ENCODE measurements at places on chromosomes 12 and 14. TPM values are rescaled to one million over a fixed set of nuclear protein-coding genes. Genes with fewer than 3 reads are reported as not detected.
A peak's percentile ranks its signal among the peaks of the same experiment; 100 is the strongest.

GRCh38 chr14:63501429-63501828 lies 41.7 kb downstream of the PPP2R5E start:
- H3K36me3 ChIP-seq, result peaks cover 12% of the 10 kb centered on the region
- no peaks in the 10 kb centered on the region for H3K27me3 ChIP-seq
- no peak overlapping the region for H3K27ac ChIP-seq
- no peak for DNase-seq
- H3K4me3 ChIP-seq, result no peak overlapping the region

- no peak for DNase-seq
- H3K27me3 ChIP-seq, result peaks cover 15% of the 10 kb centered on the region
- H3K36me3 ChIP-seq, result no peaks in the 10 kb centered on the region
- H3K27ac ChIP-seq, result no peak overlapping the region
- no peak overlapping the region for H3K4me3 ChIP-seq
Observed at GRCh38 chr12:52876372-52876771, 27.6 kb upstream of the KRT78 start.

DNA sequence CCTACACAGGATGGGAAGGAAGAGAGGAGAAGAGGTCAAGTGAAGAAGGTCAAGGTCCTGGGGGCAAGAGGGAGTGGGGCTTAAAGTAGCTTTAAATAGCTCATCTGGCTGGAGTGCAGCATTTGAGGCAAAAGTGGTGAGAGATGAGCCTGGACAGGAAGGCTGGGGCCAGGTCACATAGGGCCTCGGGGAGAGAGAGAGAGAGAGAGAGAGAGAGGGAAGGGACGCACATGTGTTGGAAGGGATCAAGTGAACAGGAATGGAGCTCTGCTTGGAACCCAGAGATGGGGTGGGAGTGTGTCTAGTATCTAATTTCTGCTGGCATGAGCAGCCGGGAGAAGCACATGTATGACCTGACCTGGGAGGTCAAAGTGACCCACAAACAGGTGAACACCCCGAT lies 407.5 kb downstream of the MED13L start:
- no peaks in the 10 kb centered on the region for H3K36me3 ChIP-seq
- no peak for DNase-seq
- peak overlapping the region; percentile 10 for H3K27ac ChIP-seq
- peaks cover 14% of the 10 kb centered on the region for H3K27me3 ChIP-seq

DNA sequence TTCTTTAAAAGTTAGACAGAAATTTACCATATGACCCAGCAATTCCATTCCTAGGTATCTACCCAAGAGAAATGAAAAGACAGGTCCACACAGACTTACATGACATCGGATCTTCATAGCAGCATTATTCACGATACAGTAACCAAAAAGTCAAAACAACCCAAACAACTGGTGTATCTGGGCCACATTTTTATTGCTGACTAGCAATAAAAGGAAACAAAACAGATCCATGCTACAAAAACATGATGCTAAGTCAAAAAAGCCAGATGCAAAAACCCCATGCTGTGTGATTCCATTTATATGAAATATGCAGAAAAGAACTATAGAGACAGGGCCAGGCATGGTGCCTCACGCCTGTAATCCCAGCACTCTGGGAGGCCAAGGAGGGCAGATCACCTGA lies 12.9 kb downstream of the TMEM120B start:
- H3K27me3 ChIP-seq, result no peaks in the 10 kb centered on the region
- H3K27ac ChIP-seq, result no peak overlapping the region
- H3K36me3 ChIP-seq, result peaks cover 5% of the 10 kb centered on the region
- no peak overlapping the region for H3K4me3 ChIP-seq
- H3K4me1 ChIP-seq, result no peaks in the 10 kb centered on the region

DNA sequence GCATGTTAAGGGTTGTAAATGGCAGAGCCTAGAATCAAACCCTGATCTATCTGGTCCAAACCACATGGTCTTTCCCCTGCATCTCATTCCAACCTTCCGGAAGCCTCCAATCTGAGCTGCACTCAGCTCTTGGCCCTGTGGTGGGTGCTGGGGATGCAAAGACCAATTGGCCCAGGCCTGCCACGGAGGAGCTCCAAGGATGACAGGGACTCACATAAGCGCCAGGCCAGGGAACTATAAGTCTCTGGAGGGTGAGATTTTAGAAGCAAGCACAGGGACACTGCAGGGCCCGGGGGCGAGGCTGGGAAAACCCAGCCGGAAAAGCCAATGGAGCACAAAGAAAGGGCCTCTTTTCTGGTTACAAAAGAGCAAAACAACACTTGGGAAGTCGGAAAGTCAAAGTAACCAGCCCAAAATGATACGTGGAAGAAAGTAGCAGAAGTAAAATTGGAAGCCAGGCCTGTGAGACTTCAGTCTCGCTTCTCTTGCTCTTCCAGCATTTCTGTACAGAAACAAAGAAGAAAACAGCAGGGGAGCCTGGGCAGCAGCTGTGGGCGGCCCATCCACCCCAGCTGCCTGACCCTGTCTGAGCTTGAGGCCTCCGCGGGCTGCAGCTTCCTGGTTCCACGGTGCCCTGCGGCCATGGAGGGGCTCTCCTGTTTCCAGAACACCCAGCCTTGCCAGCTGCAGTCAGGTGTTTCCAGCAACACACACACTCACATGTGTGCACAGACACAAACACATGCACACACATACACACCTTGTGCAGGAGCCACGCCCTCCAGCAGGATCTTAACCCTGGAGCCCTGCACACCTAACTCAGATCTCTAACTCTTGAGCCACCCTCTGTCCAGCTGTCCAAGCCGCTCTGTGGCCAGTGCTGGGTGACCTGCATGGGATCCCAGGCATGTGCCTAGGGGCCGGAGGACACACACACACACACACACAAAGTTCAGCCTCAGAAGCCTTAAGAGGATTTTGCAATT lies 178.2 kb downstream of the BCL11B start:
- peaks cover 3% of the 10 kb centered on the region for H3K27me3 ChIP-seq
- no peaks in the 10 kb centered on the region for H3K4me1 ChIP-seq
- H3K4me3 ChIP-seq, result no peak overlapping the region
- no peaks in the 10 kb centered on the region for H3K36me3 ChIP-seq

DNA sequence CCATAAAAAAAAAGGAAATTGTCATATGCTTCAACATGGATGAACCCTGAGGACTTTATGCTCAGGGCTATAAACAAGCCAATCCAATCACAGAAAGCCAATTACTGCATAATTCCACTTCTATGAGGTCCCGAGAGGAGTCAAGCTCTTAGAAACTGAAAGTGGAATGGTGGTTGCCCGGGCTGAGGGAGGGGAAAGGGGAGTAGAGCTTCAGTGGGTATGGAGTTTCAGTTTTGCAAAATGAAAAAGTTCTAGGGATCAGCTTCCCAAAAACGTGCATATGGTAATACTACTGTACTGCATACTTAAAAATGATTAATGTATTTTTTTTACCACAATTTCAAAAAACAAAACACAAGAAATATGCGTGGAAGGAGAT lies 52.0 kb downstream of the RNF34 start:
- H3K36me3 ChIP-seq, result peaks cover 29% of the 10 kb centered on the region
- no peak overlapping the region for H3K4me3 ChIP-seq
- peak overlapping the region; percentile 14 for H3K27ac ChIP-seq
- H3K27me3 ChIP-seq, result no peaks in the 10 kb centered on the region
- peaks cover 18% of the 10 kb centered on the region for H3K4me1 ChIP-seq
- DNase-seq, result no peak

- H3K27me3 ChIP-seq, result peaks cover 17% of the 10 kb centered on the region
- no peak overlapping the region for H3K27ac ChIP-seq
- no peaks in the 10 kb centered on the region for H3K4me1 ChIP-seq
- H3K36me3 ChIP-seq, result no peaks in the 10 kb centered on the region
- DNase-seq, result no peak
- no peak overlapping the region for H3K4me3 ChIP-seq
Observed at GRCh38 chr14:81261176-81261575, 40.4 kb upstream of the GTF2A1 start.

DNA sequence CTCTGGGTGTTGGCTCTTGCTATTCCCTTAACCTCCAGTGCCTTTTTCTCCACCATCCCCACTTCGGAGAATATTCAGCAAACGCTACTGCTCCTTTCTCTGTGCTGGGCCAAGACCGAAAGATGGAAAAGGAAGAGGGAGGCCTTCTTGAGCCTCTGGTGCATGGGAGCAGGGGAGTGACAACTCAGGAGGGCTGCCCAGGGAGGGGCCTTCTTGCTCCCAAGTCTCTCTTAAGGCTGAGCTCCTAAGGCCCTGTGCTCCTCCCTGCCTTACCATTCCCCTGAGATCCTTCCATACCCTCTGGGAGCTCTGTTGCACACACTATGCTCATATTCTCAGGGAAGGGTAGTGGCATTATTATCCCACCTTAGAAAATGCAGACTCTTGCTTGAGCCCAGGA lies 34.9 kb downstream of the SH2B3 start:
- H3K4me1 ChIP-seq, result peaks cover 98% of the 10 kb centered on the region
- H3K36me3 ChIP-seq, result peaks cover 51% of the 10 kb centered on the region
- H3K27ac ChIP-seq, result no peak overlapping the region
- no peak overlapping the region for H3K4me3 ChIP-seq
- no peaks in the 10 kb centered on the region for H3K27me3 ChIP-seq

DNA sequence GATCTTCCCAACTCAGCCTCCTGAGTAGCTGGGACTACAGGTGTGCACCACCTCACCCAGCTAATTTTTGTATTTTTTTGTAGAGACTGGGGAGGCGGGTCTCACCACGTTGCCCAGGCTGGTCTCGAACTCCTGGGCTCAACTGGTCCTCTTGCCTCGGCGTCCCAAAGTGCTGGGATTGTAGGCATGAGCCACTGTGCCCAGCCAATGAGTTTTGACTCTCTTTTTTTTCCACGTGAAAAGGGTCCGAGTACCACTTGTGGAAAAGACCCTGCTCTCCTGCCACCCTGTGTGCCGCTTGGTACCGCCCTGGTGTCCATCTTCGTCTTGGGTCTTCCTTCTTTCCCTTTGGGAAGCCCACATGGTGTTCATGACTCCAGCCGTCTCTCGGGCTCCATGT lies 17.6 kb downstream of the TEDC1 start:
- H3K36me3 ChIP-seq, result no peaks in the 10 kb centered on the region
- H3K4me3 ChIP-seq, result no peak overlapping the region
- peaks cover 8% of the 10 kb centered on the region for H3K4me1 ChIP-seq
- no peak for DNase-seq

GRCh38 chr12:112870267-112870980 lies 36.3 kb upstream of the OAS1 start:
- no peak for DNase-seq
- H3K4me1 ChIP-seq, result no peaks in the 10 kb centered on the region
- H3K27ac ChIP-seq, result no peak overlapping the region
- H3K4me3 ChIP-seq, result no peak overlapping the region
- H3K27me3 ChIP-seq, result peaks cover 28% of the 10 kb centered on the region
- H3K36me3 ChIP-seq, result no peaks in the 10 kb centered on the region

- H3K27me3 ChIP-seq, result no peaks in the 10 kb centered on the region
- no peaks in the 10 kb centered on the region for H3K4me1 ChIP-seq
- no peak for DNase-seq
Observed at GRCh38 chr14:22434901-22435550, 154.0 kb downstream of the DAD1 start.

DNA sequence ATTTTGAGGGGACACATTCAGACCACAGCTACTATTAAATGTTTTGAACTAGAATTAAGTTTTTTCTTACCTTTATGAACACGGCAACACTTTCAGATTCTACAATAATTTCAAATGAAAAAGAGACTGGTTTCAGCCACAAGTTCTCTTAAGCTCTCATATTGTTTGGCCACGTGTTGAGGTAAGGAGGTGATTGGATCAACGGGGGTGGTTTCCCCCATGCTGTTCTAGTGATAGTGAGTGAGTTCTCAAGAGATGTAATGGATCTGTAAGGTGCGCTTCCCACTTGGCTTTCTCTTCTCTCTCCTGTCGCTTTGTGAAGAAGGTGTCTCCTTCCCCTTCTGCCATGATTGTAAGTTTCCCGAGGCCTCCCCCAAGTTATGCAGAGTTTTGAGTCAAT lies 48.9 kb upstream of the DYRK2 start:
- no peak overlapping the region for H3K27ac ChIP-seq
- H3K36me3 ChIP-seq, result peaks cover 18% of the 10 kb centered on the region
- no peaks in the 10 kb centered on the region for H3K27me3 ChIP-seq
- peaks cover 3% of the 10 kb centered on the region for H3K4me1 ChIP-seq

GRCh38 chr14:64767215-64767964 lies 63.2 kb downstream of the PLEKHG3 start:
- no peak overlapping the region for H3K4me3 ChIP-seq
- no peaks in the 10 kb centered on the region for H3K36me3 ChIP-seq
- DNase-seq, result no peak
- peaks cover 21% of the 10 kb centered on the region for H3K4me1 ChIP-seq
- H3K27me3 ChIP-seq, result peaks cover 11% of the 10 kb centered on the region
- H3K27ac ChIP-seq, result no peak overlapping the region

GRCh38 chr12:114500775-114501473 lies 95.0 kb upstream of the TBX5 start:
- peaks cover 19% of the 10 kb centered on the region for H3K27me3 ChIP-seq
- DNase-seq, result no peak
- no peaks in the 10 kb centered on the region for H3K36me3 ChIP-seq
- H3K27ac ChIP-seq, result no peak overlapping the region

- H3K4me3 ChIP-seq, result no peak overlapping the region
- H3K36me3 ChIP-seq, result peaks cover 7% of the 10 kb centered on the region
- H3K27me3 ChIP-seq, result no peaks in the 10 kb centered on the region
- DNase-seq, result no peak
Observed at GRCh38 chr12:93705237-93705636, 28.1 kb downstream of the CRADD start.

DNA sequence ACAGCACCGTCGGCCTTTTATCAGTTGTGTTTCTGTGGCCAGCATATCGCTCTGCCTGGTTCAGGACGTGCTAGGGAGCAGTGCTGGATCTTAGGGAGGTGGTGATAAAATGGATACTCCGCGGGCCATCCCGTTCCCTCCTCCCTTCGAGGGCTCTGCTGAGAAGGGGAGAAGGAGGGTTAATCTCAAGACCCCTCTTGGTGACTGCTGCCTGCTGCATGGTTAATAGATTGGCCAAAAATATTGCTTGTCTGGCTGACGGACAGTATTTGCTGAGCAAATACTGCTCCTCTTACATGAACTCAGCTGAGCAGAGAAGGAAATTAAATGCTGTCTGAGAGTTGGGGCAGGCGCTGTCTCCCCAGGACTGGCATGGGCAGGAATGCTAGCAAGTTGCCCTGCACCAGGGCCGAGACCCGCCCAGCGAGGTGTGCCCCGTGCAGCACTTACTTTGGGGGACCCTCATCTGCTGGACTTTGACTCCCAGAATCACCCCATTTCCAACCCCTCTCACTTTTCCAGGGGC lies 1.2 kb downstream of the FBRSL1 start:
- H3K27ac ChIP-seq, result peak overlapping the region; percentile 82
- H3K27me3 ChIP-seq, result no peaks in the 10 kb centered on the region
- H3K4me3 ChIP-seq, result peak overlapping the region; percentile 81
- peaks cover 6% of the 10 kb centered on the region for H3K36me3 ChIP-seq
- no peak for DNase-seq
- H3K4me1 ChIP-seq, result peaks cover 55% of the 10 kb centered on the region

- peaks cover 4% of the 10 kb centered on the region for H3K4me1 ChIP-seq
- no peak overlapping the region for H3K4me3 ChIP-seq
- no peak overlapping the region for H3K27ac ChIP-seq
- no peaks in the 10 kb centered on the region for H3K27me3 ChIP-seq
- no peak for DNase-seq
- H3K36me3 ChIP-seq, result peaks cover 42% of the 10 kb centered on the region
Observed at GRCh38 chr12:59649203-59649602, 53.4 kb downstream of the SLC16A7 start.

The IQSEC3 gene
- total RNA-seq, result 1.7 TPM

The KRT2 gene
- total RNA-seq, result 0.10 TPM

The CCT2 gene
- total RNA-seq, result 252 TPM

The MEG3 gene
- not detected for total RNA-seq

The ARHGAP9 gene
- 243 TPM for total RNA-seq

The CMA1 gene
- total RNA-seq, result 0.82 TPM

The LPAR5 gene
- total RNA-seq, result 16.8 TPM

The EPYC gene
- not detected for total RNA-seq

Data from activated CD8-positive, alpha-beta T cell treated with anti-CD3 and anti-CD28 coated beads, Interleukin-2, amount 10 ng/mL, durations not matched to agents 7 days and 5 days (primary cell).